ENCODE measurements at places on chromosomes 6 and 20.
A peak's percentile ranks its signal among the peaks of the same experiment; 100 is the strongest.

DNA sequence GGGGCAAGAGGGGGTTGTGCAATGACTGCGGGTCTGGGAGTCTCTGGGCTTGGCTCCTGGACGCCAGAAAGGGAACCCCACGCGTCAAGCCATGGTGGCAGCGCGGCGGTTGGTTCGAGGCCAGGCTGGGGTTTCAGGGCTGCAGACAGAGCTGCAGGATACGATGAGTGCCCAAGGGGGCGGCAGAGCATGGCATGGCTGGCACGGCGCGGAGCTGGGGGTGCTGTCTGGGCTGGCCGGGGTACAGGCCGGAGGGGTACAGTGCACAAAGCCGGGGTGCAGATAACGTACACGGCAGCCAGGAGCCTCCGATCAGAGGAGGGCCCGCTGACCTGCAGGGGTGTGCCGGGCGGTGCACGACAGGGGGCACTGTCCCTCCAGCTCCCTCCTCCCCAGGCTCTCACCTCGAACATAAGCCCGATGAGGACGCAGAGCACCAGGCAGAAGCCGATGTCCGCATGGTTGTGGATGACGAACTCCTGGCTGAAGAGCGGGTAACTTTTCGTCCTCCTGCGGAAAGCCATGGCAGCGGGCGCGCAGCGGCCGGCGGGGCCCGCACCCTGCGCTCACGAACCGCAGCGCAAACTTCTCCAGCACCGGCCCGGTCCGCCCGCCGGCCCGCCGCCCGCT is 353 bp downstream of the TRAM2 start:
- DNase-seq: no peak

- no peak for DNase-seq
These were observed 249.3 kb upstream of the ECI2 start for GRCh38 chr6:4384656-4385055.

GRCh38 chr20:29741894-29742698 is 1515.4 kb upstream of the DEFB115 start:
- no peak for DNase-seq

DNA sequence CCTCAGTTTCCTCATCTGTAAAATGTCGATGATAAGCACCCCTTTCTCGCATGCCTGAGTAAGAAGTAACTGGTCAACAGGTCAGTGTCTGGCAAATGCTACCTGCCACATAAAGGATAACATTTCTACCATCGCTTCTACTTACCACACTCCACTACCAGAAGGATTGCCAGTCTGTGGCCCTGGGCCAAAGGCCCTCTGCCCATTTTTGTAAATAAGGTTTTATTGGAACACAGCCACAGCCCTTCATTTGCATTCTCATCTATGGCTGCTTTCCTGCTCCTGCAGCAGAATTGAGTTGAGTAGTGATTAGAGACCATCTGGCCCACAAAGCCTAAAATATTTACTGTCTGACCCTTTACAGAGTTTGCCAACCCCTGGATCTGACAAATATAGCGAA is 121.8 kb downstream of the TOX2 start:
- DNase-seq: peak; percentile 44

- no peak for DNase-seq
These were observed 862 bp upstream of the TFAP2C start for GRCh38 chr20:56628015-56628872.

DNA sequence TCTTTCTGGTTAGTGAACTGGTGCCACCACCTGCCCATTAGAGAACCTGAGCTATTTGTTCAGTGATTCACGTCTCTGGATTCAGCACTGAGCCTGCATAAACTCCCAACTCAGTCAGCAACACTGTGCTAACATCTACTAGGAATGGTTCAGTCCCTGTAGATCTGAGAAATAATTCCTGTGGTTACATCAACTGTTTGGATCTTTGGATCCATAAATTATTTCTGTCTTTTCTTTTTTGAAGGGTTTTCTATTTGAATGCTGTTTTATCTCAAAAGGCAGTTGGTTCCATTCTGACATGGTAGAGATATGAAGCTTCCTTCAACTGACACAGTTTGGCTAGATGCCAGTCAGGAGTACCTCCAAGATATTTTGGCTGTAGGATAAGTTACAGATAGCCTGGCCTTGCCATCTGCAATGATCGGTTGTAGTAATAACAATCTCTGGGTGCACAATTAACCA is 125.9 kb downstream of the TRMT11 start:
- no peak for DNase-seq

- peak; percentile 16 for DNase-seq
These were observed 455.0 kb upstream of the GJE1 start for GRCh38 chr6:141677598-141678211.

GRCh38 chr6:148530976-148531375 is 188.3 kb downstream of the SASH1 start:
- DNase-seq: no peak

All from NCI-H1105 (cell line).